ENCODE measurements at places on chromosomes 5 and 9.

DNA sequence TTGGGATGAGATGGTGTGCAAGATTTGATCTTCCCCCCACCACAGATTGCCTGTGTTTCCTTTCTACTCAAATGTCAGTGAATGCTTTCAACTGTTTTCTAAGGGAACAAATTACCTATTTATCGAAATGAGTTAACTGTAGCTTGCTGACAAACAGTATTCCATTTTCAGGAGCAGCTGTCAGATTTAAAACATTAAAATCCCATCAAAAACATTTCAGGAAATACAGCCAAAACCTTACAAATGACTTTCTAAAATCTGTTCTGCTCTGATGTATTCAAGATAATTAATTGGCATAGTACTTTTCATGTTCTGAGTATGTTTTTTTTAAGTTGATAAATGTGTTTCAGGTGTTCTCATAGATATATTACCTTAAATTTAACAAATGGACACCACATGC, 158.0 kb upstream of the DMRTA1 start:
- DNase-seq: no peak

- no peak for DNase-seq
These were observed 247.9 kb downstream of the MSX2 start for GRCh38 chr5:174972291-174972690.

GRCh38 chr5:72185496-72186329, 78.4 kb downstream of the MAP1B start:
- DNase-seq: no peak

DNA sequence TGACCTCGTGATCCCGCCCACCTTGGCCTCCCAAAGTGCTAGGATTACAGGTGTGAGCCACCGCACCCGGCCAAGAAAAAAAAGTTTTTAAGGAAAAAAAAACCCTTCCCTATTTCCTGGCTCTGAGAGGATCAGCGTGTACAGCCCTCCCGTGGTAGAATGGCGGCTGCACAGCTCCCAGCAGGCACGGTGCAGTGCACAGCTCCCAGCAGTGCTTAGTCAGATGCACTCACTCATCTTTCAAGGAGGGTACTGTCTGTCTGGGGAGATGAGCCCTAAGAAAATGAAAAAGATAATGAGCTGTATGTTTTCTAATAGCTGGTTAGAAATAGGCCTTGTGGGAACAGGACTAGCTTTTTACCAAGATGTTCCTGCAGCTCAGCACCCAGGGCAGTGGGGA, 36.7 kb upstream of the SLC2A8 start:
- no peak for DNase-seq

- DNase-seq: no peak
These were observed 123.5 kb upstream of the ICE1 start for GRCh38 chr5:5298841-5299541.

DNA sequence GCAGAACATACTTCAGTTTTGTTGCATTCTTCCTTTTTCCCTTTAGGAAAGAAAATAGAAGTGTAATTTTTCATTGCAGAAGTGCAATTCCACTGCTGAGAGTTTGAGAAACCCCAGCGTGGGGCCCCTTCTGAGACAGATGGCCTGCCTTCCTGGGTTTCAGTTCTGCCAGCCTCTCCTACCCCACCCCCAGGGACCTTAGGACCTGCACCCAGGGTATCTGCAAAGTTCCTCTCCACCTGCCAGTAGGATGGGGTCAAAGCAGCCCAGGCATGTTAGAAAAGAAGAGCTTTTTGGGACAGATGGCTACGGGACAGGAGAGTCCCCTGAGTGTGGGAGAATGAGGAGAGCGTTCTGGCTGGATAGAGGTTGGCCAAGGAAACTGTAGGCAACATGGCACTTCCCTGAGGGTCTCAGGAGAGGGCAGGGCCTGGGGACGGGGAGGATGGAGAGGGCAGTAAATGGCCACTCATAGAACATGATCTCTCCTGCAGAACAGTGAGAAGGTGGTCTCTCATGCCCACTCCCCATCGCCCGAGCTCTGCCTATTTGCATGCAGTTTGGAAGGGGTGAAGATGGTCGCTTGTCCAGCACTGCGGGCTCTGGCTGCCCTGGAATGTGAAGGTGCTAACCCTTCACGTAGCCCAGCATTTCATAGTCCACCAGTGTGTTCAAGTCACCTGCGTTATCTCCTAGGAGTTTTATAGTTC, at the start of gene TIFAB:
Gene TIFAB, minus strand, starts transcription at position 31 of the 710 bp plus-strand sequence. CDS start 2,412 bp downstream, outside the sequence.
- no peak for DNase-seq

GRCh38 chr5:128015978-128016377, 67.6 kb upstream of the SLC12A2 start:
- DNase-seq: no peak

All from renal cortical epithelial cell (primary cell).